NCI-H1930 (cell line): ENCODE measurements at places on chromosomes 6 and 20.

- DNase-seq = no peak
Measured at GRCh38 chr6:8529250-8529649, 93.9 kb upstream of the SLC35B3 start.

DNA sequence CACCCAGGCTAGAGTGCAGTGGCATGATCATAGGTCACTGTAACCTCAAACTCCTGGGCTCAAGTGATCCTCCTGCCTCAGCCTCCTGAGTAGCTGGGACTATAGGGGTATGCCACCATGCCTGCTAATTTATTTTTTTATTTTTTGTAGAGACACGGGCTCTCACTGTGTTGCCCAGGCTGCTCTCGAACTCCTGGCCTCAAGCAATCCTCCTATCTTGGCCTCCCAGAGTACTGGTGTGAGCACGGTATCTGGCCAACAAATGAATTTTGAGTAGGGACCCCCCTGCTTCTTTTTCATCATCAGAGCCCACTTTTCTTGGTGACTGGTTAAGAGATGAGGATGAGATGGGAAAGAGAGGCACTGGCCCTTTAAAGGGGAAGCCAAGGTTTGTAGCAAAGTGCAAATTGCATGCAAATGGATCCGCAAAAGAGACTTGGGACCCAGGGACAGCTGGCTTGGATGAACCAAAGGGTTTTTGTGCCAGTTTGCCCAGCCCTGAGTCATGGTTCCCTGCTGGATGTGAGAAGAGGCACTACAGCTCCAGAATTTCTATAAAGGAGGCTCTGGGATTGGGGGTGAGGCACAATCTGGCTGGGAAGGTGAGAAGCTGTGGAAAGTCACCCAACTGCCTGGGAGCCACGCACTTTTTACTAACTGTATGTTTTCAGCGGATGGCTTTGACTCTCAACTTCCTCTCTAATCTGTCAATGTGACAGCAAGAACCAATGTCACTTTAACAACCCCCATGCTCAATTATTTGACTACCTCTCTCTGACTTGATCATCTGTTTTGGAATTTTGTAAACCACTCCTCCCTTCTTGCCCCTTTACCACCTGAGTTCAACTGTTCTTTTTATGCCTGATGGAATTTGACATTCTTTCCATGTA lies 58.7 kb upstream of the RNF24 start:
- no peak for DNase-seq

GRCh38 chr20:63961664-63962425 lies 5.6 kb upstream of the UCKL1 start:
- DNase-seq = no peak

GRCh38 chr6:1579096-1579495 lies 30.6 kb upstream of the FOXC1 start:
- no peak for DNase-seq

DNA sequence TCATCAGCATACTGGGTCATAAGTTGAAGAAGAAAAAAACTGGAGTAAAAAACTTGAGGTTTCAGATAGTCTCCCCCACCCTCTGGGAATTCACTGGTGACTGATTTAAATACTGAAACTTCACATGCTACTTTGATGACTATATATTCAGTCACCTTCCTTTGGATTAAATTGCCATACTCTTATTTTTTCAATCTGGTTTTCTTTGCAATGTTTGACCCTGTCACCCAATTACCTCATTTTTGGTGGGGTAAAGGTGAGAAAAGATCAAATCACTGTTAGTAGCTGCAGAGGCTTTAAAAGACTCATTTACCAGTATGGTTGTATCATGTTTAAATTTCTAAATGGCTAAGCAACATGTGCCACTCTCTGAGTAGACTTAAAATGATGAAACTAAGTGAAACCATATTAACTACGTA lies 862.7 kb upstream of the FLRT3 start:
- no peak for DNase-seq

GRCh38 chr6:143279385-143279784 lies 171.1 kb downstream of the ADAT2 start:
- no peak for DNase-seq

DNA sequence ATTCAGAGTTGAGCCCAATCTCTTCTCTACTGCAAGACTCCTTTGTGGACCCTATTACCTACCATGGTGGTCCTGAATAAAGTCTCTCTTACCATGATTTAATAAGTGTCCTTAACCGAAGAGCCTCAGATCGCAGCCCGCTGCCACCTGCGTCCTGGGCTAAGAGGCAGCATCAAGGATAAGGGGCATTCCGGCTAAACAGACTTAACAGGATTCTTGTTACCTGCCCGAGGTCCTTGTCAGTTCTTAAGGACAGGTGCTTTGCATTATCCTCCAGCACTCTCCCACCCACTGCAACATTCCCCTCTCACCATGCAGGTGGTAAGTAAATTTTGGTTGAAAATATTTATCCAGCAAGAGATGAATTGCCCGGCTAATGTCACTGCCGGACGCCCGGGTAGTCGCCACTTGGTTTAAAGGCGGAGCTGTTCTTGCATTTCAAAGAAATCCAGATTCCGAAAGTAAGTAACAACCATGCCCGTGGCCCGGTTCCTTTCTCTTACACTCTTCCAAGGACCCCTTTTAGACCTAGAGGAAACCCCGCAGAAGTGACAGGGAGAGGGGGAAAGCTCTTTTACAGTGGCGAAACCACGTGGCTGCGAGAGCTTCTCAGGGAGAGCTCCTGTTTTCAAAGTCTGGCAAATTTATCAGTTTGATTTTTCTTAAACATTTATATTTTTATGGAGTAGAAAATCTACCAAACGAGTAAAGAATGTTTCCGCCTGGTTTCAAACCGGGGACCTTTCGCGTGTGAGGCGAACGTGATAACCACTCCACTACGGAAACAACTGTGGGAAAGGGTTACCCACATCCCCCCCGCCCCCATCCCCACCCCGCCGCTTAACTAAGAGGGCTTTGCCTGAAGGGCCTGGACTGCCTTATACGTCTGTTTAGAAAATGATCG lies 41.9 kb upstream of the PRSS16 start:
- no peak for DNase-seq

- peak; percentile 69 for DNase-seq
Measured at GRCh38 chr6:137717074-137718073, 149.7 kb upstream of the TNFAIP3 start.

DNA sequence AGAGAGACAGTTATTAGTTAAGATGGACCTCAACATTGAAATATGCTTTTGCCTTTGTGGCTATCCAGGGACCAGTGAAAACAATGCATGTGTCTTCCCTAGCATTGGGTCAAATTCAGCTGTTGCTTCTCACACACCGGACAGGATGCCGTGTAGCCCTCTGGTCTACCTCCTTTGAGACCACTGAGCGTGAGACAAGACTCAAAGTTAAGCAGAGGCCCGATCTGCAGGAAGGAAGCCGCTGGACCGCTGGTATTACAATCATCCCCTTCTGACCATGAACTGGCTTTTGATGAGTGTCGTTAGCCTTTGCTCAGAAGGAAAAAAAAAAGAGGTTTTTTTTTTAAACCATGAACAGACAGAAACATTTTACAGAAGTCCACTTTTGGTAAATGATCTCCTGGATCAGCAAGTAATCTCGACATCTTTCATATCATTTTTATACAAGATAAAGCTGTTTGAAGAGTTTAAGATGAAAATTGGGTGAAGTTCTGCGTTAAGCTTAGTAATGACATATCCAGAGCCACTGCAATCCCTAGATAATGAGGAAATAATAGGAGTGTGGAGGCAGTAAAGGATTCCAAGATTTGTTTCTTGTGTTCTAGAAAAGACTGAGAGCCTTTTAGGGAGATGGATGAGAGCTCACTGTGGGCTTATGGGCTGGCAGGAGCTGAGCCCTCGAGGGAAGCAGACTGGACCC lies 622.8 kb downstream of the QKI start:
- DNase-seq = no peak

- no peak for DNase-seq
Measured at GRCh38 chr6:4287811-4288244, 152.5 kb upstream of the ECI2 start.

DNA sequence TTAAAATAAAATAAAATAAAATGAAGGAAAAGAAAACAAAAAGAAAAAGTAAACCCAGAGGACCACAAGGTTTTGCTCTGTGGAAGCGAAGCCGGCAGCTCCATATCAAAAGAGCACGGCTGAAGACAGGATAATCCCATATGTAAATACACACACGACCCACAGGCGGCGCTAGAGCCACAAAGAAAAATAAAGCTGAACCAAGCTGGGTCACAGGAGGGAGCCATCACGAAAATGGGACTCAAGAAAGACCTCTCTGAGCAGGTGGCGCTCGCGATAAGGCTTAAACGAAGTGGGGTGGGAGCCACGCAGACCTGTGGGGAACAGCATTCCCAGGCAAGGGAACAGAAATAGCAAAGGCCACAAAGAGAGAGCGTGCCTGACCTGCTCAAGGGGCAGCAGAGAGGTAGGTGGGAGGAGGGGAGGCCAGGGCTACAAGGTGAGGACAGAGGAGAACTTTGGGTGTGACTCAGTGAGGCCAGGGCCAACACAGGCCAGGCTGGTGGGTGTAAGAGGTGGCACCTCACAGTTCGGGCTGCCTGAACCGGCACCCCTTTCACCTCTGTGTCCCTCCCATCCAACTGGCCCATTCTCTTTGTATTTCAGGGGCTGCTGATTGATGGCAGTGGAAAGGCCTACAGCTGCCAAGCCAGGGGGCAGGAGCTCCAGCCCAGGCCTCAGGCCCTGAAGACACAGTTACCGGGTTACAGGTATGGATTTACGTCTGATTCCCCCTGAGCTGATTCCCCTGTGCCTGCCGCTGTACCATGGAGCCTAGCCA lies 26.0 kb downstream of the PTGIS start:
- peak; percentile 71 for DNase-seq

GRCh38 chr6:2556761-2557160 lies 194.0 kb downstream of the MYLK4 start:
- DNase-seq = no peak

DNA sequence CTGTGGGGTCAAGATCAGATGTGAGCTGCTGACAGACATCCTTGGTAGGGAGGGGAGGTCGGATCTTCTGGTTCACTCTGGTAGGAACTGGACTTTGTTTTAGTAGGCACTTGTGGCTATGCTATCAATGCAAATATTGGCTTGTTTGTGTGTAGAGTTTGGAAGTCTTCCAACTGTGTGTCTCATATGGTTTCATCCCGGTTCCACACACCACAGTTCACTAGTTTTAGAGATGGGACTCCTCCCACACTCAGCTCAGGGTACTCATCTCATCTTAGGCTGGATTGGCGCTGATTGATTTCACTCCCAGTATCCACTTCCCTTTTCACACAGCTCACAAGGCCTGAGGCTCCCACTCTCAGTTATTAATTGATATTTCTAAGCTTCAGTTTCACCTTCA lies 161.3 kb downstream of the THBS2 start:
- DNase-seq = no peak

GRCh38 chr20:3121955-3122610 lies 37.6 kb upstream of the AVP start:
- no peak for DNase-seq

GRCh38 chr6:156425359-156426020 lies 351.7 kb upstream of the ARID1B start:
- no peak for DNase-seq
